ENCODE measurements at places on chromosomes 4 and X. TPM values are rescaled to one million over a fixed set of nuclear protein-coding genes. Genes with fewer than 3 reads are reported as not detected.

DNA sequence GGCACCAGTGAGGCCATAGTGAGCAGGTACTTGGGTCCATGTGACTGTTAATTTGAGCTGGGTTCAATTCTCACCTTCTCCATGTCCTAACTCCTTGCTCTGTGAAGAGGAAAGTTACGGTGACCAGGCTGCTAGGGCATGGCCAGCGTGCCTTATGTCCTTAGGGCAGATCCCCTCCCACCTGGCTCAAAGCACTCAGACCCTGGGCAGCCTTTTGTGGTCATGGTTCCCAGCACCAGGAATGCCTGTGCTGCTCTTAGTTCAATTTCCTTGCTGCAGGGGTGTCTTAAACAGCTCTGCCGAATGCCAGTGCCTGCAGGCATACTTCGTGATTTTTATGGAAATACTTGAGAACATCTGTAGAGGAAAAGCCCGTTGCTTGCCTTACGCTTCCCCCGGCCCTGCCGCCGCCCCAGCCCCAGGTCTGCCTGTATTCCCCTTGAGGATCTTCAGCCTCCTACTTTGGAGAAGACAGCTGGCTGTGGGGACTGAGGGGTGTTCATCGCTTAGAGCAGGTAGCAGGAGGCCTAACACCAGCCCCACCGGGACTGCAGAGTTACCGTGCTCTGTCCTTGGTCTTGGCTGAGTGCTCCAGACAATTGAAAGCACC, 3.1 kb upstream of the CDK16 start:
- DNase-seq = no peak

GRCh38 chr4:163200727-163201349, 34.1 kb upstream of the NAF1 start:
- DNase-seq = no peak

SLBP gene
- total RNA-seq = 45.8 TPM

GPAT3 gene
- 4.6 TPM for total RNA-seq

- DNase-seq = no peak
These were observed 8.4 kb upstream of the AWAT1 start for GRCh38 chrX:70226048-70226447.

VCX2 gene
- total RNA-seq = not detected

DNA sequence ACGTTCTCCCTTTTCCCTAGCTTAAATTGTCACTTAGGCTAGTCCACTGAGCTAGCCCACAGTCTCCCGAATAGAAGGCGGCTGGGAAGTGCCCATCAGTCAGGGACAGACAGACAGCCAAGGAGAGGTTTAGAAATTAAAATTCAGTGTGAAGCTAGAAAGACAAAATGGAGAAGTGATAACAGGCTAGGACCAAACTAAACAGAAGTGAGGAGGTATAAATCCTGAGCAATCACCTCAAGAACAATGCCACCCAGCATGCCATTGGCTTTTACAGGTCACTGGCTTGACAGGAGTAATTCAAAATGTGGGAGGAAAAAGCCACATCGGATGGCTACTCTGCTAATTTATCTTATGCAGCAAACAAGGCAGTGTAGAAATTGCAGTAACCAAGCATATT, 138.9 kb downstream of the MAPK10 start:
- DNase-seq = no peak

RBBP7 gene
- 104 TPM for total RNA-seq

GRCh38 chrX:63513825-63514568, 162.9 kb upstream of the SPIN4 start:
- no peak for DNase-seq

NHS gene
- 0.53 TPM for total RNA-seq

- no peak for DNase-seq
These were observed 16.2 kb upstream of the SYTL4 start for GRCh38 chrX:100748108-100748507.

DNA sequence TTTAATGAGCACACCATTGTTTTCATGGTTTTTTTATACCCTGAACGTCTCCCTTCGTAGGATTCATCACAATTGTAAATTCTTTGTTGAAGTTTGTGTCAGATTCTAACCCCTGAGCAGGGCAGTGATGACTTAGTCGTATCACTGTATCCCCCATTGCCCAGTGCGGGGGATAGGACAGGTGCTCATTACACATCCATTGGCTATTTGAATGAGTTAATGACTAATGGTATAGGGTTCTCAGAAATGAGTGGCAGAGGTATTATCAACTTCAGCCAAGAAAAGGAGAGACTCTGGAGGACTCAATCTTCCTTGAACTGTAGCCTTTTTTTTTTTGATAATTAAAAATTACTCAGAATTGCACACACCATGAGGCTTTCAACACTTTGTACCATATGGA, 64.6 kb downstream of the SYNPO2 start:
- no peak for DNase-seq

DNA sequence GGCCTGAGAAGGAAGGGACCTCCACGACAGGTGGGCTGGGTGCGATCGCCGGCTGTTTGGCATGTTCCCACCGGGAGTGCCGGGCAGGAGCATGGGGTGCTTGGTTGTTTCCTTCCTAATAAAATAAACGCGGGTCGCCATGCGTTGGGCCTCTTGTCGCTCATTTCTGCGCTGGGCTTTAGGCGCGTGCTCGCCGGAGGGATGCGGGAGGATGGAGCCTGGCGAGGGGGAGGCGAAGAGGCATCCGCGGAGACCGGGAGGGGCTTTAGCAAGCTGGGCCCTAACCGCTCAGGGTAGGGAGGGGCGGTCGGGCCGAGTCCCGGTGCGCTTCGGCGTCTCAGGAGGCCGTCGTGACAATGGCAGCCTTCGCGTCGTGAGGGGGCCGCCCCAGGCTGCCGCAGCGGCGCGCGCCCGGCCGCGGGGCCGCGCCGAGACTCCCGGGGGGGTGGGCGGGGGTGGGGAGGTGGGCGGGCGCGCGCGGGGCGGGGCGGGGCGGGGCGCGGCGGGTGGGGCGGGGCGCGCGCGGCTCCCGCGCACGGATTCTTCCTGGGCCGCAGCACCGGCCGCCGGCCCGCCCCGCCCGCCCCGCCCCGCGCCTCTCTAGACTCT, 476 bp upstream of the GDI1 start:
- DNase-seq = peak; percentile 18

GRCh38 chr4:184409911-184410692, 64.2 kb downstream of the IRF2 start:
- DNase-seq = no peak

- no peak for DNase-seq
These were observed 55.5 kb upstream of the MAGED1 start for GRCh38 chrX:51837921-51838320.

- DNase-seq = peak; percentile 9
These were observed at the start of gene TCEAL3 for GRCh38 chrX:103607364-103608305. Gene TCEAL3 (plus strand): TSS chrX:103607963. CDS start chrX:103609065, 1,102 bp downstream.

SHISA3 gene
- total RNA-seq = not detected

GRCh38 chr4:93834249-93835066, 5.9 kb downstream of the ATOH1 start:
- DNase-seq = no peak

- no peak for DNase-seq
These were observed 25.1 kb downstream of the RRAGB start for GRCh38 chrX:55742649-55743048.

F11 gene
- total RNA-seq = not detected

- no peak for DNase-seq
These were observed 244.1 kb upstream of the TEX13A start for GRCh38 chrX:105464618-105465017.

CTAG1B gene
- total RNA-seq = not detected

FGG gene
- not detected for total RNA-seq

GPR119 gene
- not detected for total RNA-seq

DNA sequence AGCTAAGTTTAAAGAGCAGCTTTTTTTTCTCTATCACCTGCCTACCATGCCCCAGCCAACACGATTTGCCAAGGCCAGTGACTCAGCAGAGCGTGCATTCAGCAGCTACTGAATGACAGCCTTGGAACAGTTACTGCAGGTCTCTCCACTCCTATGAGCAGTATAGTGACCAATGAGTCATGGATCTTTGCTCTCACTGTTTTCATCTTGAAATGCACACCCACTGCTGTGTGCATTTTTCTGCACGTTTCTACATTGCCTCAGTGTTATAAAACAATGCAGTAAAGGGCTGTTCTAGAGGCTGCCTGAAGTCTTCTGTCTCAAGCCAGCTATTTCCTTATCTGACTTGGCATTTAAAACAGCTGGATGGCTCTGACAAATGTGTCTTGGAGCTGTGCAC, 66.0 kb upstream of the C4orf54 start:
- DNase-seq = no peak

DNA sequence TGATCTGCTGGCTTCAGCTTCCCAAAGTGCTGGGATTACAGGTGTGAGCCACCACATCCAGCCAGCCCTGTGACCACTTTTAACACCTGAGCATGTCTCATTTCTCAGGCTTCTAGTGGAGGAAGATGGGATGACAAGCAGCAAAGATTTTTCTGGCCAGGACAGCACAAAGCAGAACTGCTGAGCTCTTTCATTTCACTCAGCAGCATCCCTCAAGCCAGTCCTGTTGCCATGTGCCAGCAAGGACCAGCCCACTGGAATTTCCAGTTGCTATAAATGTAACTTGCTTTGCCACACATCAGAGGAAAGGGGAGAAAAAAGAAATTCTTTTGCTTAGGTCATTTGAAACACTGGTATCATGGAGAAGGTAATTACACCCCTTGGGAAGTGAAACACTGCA, 75.9 kb downstream of the SLC9A7 start:
- no peak for DNase-seq

DNA sequence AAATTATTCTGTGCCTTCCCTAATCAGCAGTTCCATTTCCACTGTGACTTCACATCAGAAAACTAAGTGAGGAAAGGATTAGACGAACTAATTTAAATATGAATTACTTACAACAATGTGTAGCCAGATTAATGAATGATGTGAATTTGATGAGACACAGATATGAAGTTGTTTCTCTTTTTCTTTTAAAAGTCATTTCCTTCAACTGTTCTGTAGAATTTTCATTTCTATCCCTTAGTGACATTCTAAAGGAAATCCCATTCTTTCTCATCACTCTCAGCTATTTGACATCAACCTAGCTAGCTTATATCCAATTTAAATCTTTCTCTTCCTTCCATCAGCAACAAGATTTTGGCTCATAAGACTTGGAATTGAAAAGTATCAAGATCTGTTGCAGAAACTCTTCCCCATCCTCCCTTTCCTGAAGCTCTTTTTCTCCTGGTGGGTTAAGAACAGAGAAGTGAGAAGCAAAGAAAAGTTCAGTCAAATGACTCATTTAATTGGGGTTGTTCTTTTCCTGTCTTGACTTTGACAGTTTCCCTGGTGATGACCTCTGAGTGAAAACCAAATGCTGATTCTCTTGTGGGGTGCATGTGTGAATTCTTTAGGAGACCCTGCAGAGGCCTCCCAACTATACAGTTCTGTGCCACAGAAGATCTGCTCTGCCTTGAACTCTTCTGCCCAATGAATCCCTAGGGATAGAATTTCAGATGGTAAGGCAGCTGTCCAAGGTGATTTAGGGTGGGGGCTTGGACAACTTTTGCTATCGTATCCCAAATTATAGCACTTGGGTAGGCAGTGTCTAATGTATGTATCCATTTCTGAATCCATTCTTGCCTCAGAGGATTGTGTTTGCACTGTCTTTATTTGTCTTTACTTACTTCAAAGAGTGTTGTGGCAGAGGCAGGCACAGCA, 232.5 kb upstream of the GPRIN3 start:
- DNase-seq = no peak

GRCh38 chr4:76641351-76641750, 206.3 kb downstream of the SHROOM3 start:
- no peak for DNase-seq

GRCh38 chrX:150100261-150100660, 162.0 kb upstream of the EOLA2 start:
- no peak for DNase-seq

SATL1 gene
- total RNA-seq = not detected

- no peak for DNase-seq
These were observed 1370.6 kb upstream of the AGA start for GRCh38 chr4:178812866-178813265.

DNA sequence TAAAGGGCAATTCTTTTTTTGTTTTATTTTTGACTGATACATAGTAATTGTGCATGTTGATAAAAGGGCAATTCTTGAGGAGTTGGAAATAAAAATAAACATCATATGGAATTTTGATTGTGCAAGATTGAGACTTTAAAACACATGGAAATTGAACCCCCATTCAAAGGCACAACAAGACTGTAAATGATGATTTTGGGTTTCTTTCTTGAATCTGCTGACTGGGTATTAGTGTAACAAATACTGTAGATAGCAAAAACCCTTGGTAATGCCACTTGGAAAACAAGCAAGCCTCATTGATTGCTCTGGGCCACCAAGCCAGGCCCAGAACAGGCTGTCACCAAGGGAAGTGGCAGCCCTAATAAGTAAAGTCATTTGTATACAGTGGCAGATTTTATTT, 73.0 kb upstream of the ANXA3 start:
- no peak for DNase-seq

NSUN7 gene
- total RNA-seq = 0.39 TPM

FAM47C gene
- total RNA-seq = not detected

DNA sequence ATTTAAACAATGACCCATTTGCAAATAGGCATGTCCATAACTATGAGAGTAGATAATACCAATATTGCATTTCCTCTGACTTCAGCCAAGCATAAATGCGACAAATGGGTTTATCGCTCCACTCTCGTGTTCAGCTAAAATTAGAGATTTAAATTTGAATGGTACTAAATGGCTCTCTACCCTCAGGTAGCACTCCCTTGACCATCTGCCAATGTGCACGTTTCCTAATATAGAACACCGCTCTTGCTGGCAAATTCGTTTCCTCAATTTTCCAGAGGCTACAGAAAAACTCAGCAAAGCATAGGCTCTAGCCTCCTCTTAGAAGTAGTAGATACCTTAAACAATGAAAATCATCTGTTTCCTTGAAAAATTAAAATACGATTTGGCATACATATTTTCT, 251.6 kb downstream of the ADGRA3 start:
- DNase-seq = no peak

DNA sequence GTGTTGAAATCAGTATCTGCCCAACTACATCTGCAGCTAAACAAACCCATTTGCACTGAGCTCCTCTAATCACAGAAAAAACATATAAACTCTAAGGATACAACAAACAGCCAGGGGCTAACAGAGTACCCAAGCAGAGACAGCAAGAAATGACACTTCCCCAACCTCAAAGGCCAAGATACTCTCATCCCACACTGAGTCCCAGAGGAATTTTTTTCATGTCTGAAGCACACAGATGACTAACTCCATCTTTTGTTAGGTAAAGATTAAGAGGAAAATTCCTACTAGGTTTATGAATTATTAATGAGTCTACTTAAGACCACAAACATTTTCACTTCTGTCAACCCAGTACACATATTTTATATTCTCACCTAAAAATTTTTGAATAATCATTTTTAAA, 31.6 kb downstream of the SEPSECS start:
- no peak for DNase-seq

DNA sequence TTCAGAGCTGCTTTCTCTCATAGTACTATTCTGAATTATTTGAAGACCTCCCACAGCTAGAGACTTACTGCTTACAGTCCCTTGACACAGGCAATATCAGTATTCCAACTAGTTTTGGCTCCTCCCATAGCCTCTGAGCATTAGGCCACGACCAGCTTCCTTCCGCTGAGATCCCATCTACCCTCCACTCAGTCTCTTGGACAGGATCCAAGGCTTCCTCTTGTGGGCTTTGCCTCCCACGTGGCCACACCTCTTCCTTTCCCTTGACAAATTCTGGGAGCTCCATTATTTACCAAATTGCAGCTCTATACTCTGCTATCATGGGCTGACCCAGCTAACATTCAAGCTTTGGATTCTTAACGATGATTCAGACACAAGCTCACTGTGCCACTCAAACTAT, 470.4 kb upstream of the GALNT7 start:
- DNase-seq = no peak

- no peak for DNase-seq
These were observed 7.3 kb upstream of the AR start for GRCh38 chrX:67536564-67536963.

LGI2 gene
- total RNA-seq = not detected

- DNase-seq = no peak
These were observed 322.0 kb downstream of the STK32B start for GRCh38 chr4:5373327-5373726.
